ENCODE measurements at places on chromosomes 5 and 9.
A peak's percentile ranks its signal among the peaks of the same experiment; 100 is the strongest.

DNA sequence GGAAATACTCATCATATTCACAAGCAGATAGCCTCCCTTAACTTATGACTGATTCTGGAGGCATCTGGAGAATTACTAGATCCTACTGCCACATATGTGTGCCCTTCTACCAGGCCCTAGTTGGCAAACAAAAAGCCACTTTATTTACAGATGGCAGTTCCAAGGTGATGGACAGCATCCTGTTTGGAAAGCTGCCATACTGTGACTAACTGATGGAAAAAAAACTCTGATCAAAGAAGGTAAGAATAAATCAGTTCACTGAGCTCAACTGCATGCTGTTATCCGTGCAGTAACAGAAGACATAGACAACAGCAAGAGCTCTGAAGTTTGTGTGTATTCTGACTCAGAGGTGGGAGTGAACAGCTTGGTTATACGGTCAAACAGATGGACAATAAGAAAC, 279.8 kb upstream of the POU5F2 start:
- peak; percentile 57 for DNase-seq

DNA sequence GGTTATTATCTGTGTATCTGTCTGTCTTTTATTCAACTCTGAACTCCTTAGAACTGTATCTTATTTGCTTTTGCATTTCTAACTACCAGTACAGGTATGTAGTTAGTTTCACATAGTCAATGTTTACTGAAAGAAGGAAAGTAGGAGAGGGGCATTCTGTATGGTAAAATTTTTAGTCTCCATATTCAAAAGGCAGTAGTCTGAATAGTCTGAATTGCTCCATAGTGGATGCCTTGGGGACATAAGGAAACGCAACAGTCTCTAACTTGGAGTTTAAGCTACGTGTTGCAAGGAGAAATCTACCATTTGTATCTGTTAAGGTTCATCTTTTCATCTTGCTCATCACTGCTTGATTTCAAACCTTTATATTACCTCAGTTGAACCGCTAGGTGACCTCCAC, 26.2 kb downstream of the RASGRF2 start:
- DNase-seq, result no peak

DNA sequence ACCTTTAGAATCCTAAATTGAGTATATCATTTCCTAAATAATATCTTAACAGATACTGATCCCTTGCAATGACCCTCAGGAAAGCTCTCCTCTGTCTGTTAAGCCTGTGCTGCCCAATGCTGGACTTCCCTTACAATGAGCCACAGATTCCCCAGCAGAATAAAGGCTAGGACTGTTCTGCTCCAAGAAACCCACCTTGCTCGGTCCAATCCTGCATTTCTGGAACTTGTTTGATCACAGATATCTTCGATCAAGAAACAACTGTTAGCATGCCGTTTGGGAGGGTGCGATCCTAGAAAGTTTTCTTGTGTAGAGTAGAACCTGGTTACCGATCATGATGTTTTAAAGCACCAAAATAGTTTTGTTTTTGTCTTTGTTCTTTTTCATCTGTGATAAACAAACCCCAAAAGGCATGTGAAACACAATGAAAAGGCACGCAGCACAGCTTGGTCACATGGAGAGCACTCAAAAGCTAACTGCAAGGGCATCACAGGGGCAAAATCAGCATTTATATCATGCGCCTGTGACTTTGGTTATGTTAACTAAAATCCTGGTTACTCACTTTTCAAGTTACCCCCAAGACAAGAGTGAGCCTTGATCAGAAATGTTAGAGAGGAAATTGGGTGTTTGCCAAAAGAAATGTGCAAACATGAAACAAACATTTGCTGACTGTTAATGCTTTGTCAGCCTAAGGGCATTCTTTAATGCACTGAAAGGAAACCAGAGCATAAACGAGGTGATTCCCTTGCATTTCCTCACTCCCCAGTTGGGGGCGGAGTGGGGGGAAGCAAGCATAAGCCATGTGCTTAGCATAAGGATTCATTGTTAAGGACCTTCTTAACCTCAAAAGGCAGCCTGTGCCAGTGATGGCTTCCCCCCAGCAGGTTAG, 61.9 kb upstream of the ADAMTS16 start:
- no peak for DNase-seq

- peak; percentile 22 for DNase-seq
These were observed 548.8 kb downstream of the EFNA5 start for GRCh38 chr5:107121793-107122519.

DNA sequence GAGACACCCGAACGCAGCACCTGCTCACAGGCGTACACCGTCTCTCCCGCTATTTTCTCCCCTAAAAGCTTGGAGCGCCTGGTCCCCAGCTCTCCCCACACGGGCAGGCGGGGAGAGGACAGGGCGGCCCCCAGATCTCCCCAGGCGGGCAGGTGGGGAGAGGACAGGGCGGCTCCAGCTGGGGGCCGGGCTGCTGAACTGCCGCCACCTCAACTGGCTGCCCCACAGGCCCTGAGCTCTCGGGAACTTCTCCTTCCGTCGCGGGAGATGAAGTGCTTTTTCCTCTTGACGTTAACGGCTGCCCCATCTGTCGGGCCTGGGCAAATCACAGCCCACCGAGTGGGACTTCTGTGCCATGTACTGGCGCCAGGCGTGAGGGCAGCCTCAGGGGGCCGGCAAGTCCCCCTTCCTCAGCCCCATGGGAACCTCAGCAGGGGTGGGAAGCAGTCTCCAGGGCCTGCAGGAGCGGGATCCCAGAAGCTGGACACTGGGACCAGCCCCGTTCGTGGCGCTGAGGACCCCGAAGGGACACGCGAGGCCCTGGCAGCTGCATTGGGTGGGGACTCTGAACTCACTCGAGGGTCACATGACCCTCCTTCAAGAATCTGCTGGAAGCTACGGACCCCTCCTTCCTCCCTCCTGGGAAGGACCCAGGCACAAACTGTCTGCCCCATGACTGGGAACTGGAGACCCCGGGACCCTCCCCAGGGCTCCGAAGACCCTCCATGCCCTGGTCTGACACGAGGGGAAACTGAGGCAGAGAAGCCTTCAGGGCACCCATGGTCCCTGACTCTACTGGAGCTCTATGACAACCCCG, 5.7 kb upstream of the EGFL7 start:
- DNase-seq, result no peak

DNA sequence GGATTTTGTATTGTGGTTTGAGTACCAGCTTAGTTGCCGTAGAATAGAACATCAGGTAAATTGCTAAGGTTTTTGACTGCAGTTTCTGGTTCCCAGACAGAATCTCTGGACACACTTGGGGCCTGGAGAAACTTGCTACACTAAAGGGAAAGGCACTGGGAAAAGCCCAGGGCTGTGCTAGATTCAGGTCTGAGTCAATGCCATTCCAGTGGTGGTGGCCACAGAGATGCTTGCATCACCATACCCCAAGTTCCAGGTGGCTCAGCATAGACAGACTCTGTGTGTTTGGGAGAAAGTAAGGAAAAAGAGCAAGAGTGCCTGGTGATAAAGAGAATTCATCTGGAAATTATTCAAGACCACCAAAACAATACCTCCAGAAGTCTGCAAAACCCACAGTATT, 120.6 kb downstream of the HMHB1 start:
- no peak for DNase-seq

DNA sequence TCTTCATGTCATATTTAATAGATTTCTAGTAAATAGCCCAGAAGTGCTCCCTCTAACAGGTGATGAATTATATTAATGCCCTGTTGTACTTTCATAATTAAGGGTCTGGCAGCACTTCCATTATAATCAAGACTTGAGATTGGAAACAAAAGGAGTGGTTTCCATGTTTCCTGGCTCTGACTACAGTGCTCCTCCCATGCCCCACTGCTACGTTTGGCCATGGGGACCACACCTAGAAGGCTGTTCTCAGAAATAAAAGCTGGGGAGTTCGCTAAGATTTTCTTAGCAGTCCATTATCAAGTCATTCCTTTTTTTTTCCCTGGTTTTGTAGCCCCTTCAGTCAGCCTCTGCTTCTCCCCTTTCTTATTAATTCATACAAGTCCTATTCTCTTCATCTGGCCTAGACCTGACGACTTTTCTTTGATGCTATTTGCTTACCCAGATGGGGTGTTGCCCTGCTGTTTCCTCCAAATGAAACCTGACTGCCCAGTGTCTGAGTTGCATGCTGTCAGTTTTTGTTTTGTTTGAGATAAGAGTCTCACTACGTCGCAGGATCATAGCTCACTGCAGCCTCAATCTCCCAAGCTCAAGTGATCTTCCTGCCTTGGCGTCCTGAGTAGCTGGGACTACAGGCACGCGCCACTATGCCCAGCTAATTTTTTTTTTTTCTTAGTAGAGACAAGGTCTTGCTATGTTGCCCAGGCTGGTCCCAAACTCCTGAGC, 312.1 kb upstream of the EFNA5 start:
- DNase-seq, result no peak

GRCh38 chr9:29319736-29320513, 1746.6 kb upstream of the C9orf72 start:
- DNase-seq, result no peak

- no peak for DNase-seq
These were observed 245.5 kb downstream of the ARRDC3 start for GRCh38 chr5:91137647-91138046.

DNA sequence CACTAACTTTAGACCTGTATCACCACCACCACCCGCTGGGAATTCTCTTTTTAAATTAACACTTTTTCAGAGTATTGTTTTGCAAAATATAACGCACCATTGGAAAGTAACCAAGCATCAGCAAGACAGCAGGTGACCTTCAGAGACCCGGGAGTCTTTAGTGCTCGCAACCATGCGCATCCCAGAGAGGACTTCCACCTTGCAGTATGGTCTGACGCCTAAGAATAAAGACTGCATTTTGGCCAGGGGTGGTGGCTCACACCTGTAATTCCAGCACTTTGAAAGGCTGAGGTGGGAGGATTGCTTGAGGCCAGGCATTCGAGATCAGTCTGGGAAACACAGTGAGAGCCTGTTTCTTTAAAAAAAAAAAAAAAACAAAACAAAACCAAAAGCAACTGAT, 113.8 kb downstream of the MED27 start:
- no peak for DNase-seq

DNA sequence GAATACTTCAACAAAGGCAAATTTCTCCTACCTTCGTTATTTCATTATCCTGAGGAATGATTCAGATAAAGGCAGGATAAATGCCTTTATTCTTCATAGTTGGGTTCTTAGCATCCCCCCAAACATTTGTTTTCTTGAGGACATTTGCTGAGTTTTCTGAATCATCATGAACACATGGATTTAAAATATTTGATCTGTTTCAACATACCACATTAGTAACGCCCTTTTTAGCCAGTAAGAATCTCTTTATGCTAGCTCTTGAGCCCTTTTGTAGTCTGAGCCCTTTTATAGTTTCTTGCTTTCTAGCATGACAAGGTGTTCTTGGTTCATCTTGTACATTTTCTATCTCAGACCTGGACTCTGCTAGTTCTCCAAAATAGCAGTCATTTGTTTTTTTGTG, 27.9 kb downstream of the SKIC3 start:
- no peak for DNase-seq

DNA sequence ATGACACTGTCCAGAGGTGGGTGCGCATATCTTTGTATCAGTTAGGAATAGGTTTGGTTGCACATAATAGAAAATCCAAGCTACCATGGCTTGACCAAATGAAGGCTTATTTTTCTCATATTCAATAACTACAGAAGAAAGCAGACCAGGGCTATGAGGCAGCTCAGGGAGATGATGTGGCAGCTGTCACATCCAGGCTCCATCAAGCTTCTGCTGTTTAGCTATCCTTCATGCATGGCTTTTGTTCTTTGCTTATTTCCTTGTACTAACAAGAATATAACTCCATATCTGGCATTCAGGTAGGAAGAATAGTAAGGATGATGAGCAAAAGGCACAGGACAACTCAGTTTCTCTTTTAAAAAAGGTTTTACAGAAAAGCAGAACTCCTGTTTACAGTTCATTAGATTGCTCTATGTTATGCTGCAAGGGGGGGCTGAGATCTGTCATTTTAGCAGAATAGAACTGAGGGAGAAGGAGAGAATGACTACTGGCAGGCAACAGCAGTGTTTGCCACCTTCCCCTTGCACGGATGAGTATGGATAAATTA, 336.1 kb downstream of the MLLT3 start:
- no peak for DNase-seq

GRCh38 chr9:96859461-96860198, 5.3 kb upstream of the ZNF782 start:
- no peak for DNase-seq

DNA sequence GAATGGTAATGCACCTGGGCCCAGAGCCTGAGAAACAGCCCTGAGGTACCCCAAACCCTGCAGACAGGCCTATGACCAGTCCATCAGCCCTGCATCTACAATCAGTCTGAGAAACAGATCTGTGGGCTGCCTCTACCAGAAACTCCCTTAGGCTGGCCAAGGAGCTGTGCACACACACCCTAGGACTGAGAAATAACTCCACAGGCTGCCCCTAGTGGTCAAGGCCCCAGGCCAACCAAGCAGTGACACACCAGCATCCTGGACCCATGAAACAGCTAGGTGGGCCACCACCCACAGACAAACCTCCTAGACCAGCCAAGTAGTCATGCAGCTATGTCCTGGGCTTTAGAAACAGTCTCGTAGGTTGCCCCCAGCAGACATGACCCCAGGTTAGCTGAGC, 253.6 kb upstream of the VLDLR start:
- no peak for DNase-seq

- DNase-seq, result no peak
These were observed 1166.4 kb downstream of the CDH12 start for GRCh38 chr5:21686706-21687105.

DNA sequence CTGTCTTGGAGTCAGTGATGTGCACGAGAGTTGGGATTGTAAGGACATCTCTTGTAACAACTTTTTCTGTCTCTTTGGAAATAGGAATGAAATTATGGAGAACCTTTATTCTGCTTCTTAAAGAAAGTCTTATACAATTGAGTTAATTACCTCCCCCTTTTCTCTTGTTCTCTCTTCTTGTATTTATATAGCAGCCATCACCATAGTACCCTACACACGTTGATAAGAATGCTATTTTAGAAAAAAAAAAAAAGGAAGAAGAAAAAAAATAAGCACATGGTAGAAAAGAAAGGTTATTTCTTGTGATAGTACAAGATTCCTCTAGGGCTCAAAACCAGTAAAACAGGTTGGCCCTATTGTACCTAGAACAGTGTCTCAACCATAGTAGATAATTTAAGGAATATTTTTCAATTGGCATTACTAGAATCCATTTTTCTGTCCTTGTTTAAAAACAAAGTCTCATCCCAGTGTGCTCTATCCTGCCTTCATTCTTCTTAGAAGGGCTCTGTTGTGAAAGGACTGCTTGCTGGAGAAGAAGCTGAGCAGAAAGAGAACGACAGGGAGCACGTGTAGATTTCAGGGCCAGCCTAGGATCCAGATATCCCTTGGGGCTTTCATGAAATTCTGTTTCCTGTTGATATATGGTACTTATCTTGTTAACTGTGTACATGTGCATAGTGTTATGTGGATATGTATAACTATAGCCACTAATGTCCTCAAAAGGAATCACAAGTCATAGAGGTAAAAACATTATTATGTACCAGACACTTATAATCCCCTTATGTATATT, 392.3 kb upstream of the MEF2C start:
- DNase-seq, result no peak

GRCh38 chr9:77978086-77978781, 53.4 kb downstream of the GNAQ start:
- DNase-seq, result no peak

- DNase-seq, result no peak
These were observed 50.9 kb downstream of the MEGF9 start for GRCh38 chr9:120663380-120663779.
